CD4-positive, alpha-beta T cell treated with Interleukin-4 for 1 hour (primary cell): ENCODE measurements at places on chromosomes 5 and 9.

GRCh38 chr5:138635708-138636107 is 60.5 kb upstream of the HSPA9 start:
- DNase-seq: no peak

GRCh38 chr5:79576606-79577289 is 35.5 kb upstream of the TENT2 start:
- no peak for DNase-seq

DNA sequence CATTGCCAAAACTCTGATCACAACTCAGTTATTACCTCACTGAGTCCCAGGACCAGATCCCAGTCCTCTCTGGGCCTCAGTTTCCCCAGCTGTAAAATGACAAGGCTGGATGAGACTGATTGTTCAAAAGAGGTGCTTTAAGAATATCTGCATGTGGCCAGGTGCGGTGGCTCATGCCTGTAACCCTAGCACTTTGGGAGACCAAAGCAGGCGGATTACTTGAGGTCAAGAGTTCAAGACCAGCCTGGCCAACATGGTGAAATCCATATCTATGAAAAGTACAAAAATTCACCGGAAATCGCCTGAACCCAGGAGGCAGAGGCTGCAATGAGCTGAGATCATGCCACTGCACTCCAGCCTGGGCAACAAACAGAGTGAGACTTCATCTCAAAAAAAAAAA is 8.3 kb downstream of the ATOX1 start:
- DNase-seq: no peak

GRCh38 chr5:117454716-117455212 is 880.1 kb upstream of the SEMA6A start:
- DNase-seq: peak; percentile 38

GRCh38 chr9:26391036-26391435 is 501.6 kb downstream of the CAAP1 start:
- DNase-seq: no peak

- DNase-seq: no peak
Observed at GRCh38 chr5:130289132-130290088, 385.1 kb downstream of the CHSY3 start.

GRCh38 chr5:140565024-140565779 is 574 bp downstream of the SLC35A4 start:
- no peak for DNase-seq

GRCh38 chr5:151134228-151134627 is 23.4 kb downstream of the ANXA6 start:
- DNase-seq: no peak

- no peak for DNase-seq
Observed at GRCh38 chr5:65483546-65484346, 2.0 kb upstream of the ADAMTS6 start.

GRCh38 chr9:83061990-83062650 is 822 bp downstream of the RASEF start:
- DNase-seq: no peak

- peak; percentile 86 for DNase-seq
Observed at GRCh38 chr5:132466433-132467286, 23.9 kb downstream of the IRF1 start.

- DNase-seq: peak; percentile 17
Observed at GRCh38 chr5:73312146-73312871, 136.3 kb downstream of the FOXD1 start.

DNA sequence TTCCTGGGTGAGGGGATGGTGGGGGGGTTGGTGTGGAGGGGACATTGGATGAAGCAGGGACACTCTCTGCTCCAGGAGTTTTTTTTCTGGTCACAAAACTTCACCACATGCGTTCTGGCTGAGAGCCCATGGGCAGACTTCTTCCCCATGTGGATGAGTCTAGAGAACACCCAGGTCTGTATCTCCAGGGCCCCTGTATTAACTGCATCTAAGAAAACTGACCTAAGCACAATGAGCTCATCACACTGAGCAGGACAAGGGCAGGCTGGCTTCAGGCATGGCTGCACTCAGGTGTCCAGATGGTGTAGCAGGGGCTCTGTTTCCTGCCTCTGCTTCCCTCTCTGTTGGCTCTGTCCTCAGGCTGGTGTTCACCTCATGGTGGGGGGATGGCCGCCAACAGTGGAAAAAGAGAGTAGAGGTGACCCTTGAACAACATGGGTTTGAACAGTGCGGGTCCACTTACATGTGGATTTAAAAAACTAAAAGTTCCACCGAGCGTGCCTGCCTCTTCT is 85.3 kb upstream of the STC2 start:
- DNase-seq: no peak
